ENCODE measurements at places on chromosomes 3 and 15.
A peak's percentile ranks its signal among the peaks of the same experiment; 100 is the strongest.

DNA sequence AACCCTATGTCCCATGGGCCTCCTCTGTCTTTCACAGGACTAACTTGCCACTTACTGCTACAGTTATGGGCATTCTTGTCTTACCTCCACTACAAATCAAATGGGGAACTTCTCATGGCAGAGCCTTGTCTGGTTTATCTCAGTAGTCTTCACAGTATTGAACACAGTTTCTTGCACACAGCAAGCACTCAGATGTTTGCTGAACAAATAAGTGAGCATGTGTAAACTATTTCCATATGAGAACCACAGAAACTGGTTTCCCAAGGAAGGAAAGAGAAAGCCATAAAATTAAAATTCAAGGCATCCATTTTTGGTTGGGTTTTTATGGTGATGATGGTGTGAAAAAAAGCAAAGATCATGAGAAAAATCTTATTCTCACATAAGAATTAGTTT lies 189.2 kb downstream of the MEX3B start:
- no peak overlapping the region for H3K27ac ChIP-seq
- H3K4me1 ChIP-seq: no peaks in the 10 kb centered on the region
- no peaks in the 10 kb centered on the region for H3K27me3 ChIP-seq
- no peak overlapping the region for H3K4me3 ChIP-seq

DNA sequence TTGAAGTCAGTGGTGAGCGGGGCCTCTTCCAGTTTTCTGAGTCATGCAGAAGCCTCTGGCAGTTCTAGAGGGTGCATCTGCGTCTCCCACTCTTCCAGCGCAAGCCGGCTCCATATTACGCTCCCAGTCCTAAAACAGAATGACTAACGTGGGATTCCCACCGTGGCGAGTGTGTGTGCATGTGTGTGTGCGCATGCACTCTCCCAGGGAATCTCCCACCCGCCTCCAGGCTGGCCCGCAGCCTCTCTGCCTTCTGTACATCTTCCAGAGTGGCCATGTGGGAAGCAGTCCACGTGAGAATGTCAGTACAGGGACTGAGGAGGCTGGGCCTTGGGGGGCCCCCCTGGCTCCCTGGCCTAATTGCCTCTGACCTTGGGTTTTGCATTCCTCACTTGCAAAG lies 87.7 kb downstream of the LSM3 start:
- H3K4me3 ChIP-seq: no peak overlapping the region
- no peak overlapping the region for H3K27ac ChIP-seq
- no peaks in the 10 kb centered on the region for H3K27me3 ChIP-seq
- H3K4me1 ChIP-seq: peaks cover 21% of the 10 kb centered on the region

DNA sequence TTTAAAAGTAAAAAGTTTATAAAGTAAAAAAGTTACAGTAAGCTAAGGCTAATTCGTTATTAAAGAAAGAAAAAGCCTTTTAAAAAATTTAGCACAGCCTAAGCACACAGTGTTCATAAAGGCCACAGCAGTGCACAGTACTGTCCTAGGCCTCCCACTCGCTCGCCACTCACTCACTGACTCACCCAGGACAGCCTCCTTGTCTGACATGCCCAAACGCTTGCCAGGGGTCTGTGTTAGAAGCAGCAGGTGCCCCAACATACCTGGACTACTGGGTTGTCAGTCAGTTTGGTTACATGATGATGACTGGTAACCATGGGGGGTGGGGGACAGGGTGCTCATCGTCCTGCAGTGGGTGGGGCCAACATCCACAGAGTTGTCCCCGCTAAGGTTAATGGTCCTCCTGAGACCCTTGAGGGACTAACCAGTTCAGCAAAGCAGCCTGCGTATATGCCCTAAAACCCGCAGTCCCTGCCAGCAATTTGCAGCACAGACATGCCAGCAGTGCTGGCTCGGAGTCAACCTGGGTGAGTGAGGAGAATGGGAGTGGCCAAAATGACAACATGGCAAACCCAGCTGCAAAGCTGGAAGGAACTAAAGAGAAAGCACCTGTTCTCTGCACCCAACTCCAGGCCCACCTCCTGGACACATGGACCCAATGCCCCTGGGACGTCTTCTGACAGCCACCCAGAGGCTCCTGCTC lies 49.2 kb downstream of the CYFIP1 start:
- H3K27me3 ChIP-seq: no peaks in the 10 kb centered on the region
- no peak overlapping the region for H3K27ac ChIP-seq
- no peak for DNase-seq
- no peaks in the 10 kb centered on the region for H3K4me1 ChIP-seq

- H3K36me3 ChIP-seq: no peaks in the 10 kb centered on the region
- H3K27ac ChIP-seq: no peak overlapping the region
- H3K4me1 ChIP-seq: peaks cover 13% of the 10 kb centered on the region
- DNase-seq: peak; percentile 64
Measured at GRCh38 chr3:31878231-31878838, 102.7 kb downstream of the OSBPL10 start.

DNA sequence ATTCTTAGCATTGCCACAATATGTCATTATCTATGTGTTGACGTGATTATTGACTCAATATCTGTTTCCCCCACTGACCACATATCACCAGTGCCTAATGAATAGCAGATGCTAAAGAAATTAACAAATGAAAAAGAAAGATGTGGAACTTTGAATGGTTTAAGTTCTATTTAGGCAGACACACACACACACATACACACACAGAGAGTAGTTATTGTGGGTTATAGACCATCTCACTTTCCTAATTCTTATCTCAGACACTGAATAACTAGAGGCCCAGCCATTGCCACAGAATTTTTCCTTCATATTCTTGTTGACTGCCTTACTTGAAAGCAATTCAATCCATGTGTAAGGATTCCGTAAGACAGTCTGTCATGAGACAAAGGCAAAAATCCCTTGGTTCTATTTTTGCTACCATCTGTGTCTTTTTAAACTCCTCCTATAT lies 61.9 kb upstream of the PHLDB2 start:
- no peak overlapping the region for H3K4me3 ChIP-seq
- H3K4me1 ChIP-seq: peaks cover 9% of the 10 kb centered on the region
- H3K36me3 ChIP-seq: no peaks in the 10 kb centered on the region
- DNase-seq: peak; percentile 14
- no peak overlapping the region for H3K27ac ChIP-seq
- no peaks in the 10 kb centered on the region for H3K27me3 ChIP-seq

GRCh38 chr15:92968926-92969651 lies 69.0 kb downstream of the CHD2 start:
- H3K36me3 ChIP-seq: peaks cover 19% of the 10 kb centered on the region
- H3K27ac ChIP-seq: no peak overlapping the region
- no peaks in the 10 kb centered on the region for H3K27me3 ChIP-seq
- no peak overlapping the region for H3K4me3 ChIP-seq
- DNase-seq: no peak

DNA sequence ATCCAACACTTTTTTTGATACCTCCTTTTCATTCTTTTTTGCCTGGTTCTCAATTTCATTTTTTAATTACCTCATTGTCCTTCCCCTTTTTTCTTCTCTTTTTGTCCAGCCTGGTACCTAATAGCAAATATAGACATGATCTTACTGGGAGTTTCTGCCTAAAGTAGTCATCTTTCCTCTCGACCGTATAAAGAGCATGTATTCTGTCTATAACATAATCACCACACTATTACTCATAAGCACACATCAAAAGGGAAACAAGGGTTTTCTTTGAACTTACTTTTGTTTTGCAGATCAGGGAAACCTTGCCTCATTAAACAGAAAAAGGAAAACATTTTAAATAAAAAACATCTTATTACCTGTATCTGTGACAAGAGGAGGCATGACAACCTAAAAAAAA lies 33.0 kb downstream of the FAM98B start:
- no peaks in the 10 kb centered on the region for H3K36me3 ChIP-seq
- no peak overlapping the region for H3K4me3 ChIP-seq
- H3K4me1 ChIP-seq: no peaks in the 10 kb centered on the region
- H3K27me3 ChIP-seq: no peaks in the 10 kb centered on the region

GRCh38 chr3:42572278-42572677 lies 9.5 kb downstream of the SEC22C start:
- H3K4me1 ChIP-seq: no peaks in the 10 kb centered on the region
- H3K36me3 ChIP-seq: peaks cover 6% of the 10 kb centered on the region
- no peak overlapping the region for H3K27ac ChIP-seq
- no peaks in the 10 kb centered on the region for H3K27me3 ChIP-seq
- H3K4me3 ChIP-seq: no peak overlapping the region

- H3K36me3 ChIP-seq: peaks cover 15% of the 10 kb centered on the region
- H3K27me3 ChIP-seq: no peaks in the 10 kb centered on the region
Measured at GRCh38 chr3:12829886-12830784, 11.2 kb downstream of the RPL32 start.

GRCh38 chr3:119195911-119196310 lies 22.5 kb downstream of the UPK1B start:
- no peaks in the 10 kb centered on the region for H3K27me3 ChIP-seq
- H3K4me3 ChIP-seq: no peak overlapping the region
- no peak overlapping the region for H3K27ac ChIP-seq
- DNase-seq: no peak

DNA sequence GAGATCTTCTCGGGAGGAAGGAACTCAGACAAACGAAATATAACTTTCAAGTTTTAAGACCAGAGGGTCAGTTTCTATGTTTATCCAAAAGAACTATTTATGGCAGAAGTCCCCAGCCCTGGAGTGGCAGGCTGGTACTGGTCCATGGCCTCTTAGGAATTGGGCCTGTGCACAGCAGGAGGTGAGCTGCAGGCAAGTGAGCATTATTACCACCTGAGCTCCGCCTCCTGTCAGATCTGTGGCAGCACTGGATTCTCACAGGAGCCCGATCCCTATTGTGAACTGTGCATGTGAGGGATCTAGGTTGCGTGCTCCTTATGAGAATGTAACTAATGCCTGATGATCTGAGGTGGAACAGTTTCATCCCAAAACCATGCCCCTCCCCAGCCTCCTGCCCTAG lies 14.3 kb upstream of the HPS3 start:
- H3K27ac ChIP-seq: no peak overlapping the region
- H3K4me3 ChIP-seq: no peak overlapping the region
- H3K4me1 ChIP-seq: no peaks in the 10 kb centered on the region
- H3K36me3 ChIP-seq: no peaks in the 10 kb centered on the region
- DNase-seq: no peak

DNA sequence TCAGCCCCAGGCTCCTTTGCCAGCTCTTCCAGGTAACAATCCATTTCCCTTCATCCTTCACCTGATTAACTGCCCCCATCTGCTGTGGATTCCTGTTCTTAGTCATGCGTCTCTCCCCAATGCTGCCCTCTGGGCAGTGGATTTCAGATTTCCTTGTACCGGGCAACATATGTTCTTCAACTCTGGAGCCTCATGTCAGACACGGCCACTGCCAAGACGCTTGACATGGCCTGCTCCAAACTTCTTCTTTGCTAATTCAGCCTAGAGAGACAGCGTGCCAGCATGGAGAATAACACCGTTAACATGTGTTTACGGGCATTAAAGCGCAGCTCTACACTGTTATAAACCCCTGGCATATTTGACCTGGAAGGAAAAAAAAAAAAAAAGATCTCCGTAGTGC lies 1035.1 kb upstream of the NR2F2 start:
- H3K4me1 ChIP-seq: no peaks in the 10 kb centered on the region
- no peak overlapping the region for H3K4me3 ChIP-seq
- H3K36me3 ChIP-seq: no peaks in the 10 kb centered on the region
- H3K27me3 ChIP-seq: no peaks in the 10 kb centered on the region
- no peak overlapping the region for H3K27ac ChIP-seq

DNA sequence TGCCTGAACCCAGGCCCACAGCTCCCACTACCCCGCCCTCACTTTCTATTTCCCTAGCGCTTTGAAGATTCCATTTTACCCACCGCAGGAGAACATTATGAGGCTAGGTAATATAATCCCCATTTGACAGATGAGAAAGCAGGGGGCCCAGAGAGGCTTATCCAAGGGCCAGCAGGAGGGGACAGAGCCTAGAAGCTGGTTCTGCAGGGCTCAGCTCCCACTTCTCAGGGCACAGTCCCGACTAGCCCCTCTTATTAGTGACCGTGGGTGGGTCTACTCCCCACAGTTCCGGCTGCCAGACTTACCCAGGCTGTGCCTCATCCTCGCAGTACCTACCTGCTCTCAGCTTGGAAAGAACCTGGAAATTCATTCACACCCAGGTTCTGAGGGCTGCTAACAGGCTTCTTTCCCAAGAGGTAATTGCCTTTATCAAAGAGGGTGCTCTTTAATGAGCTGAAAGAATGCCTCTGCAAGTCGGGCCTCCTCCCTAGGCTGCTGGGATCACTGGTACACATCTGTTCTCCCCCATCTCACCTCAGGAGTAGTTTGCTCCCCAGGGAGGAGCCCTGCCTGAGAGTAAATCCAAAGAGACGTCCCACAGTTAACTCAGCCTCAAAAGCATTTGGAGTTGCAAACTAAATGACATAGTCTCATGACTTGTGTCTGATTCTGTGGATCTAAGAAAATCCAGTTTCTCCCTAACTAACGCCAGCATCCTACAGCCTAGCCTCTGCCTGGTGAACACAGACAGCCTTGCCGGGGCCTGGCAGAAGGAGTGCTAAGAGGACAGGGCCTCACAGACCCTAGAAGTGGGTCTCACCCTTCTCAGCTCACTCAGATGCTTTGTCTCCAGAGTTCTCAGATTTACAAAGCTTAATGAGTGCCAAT lies 125.0 kb downstream of the CHSY1 start:
- H3K36me3 ChIP-seq: no peaks in the 10 kb centered on the region
- H3K4me3 ChIP-seq: no peak overlapping the region
- H3K27me3 ChIP-seq: no peaks in the 10 kb centered on the region
- H3K27ac ChIP-seq: peak overlapping the region; percentile 85

DNA sequence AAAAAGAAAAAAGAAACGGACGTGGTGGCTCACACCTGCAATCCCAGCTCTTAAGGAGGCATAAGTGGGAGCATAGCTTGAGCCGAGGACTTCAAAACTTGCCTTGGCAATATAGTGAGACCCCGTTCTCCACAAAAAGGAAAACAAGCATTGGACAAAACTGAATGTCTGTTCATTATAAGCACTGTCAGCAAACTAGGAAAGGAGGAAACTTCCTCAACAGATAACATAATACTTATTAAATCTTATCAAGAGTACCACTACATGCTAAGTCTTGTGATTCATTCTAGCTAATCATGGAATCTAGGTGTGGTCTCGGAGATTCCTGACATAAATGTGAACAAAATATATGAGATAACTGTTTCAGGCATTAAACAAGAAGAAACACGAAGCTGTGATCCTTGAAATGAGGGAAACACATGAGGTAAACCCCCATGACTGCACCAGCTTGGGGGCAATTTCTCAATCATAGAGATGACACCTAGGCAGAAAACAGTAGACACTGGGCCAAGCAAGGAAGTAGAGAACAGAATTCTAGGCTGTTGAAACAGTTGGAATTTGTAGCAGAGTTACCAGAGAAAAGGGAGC lies 33.3 kb downstream of the TRPM7 start:
- no peaks in the 10 kb centered on the region for H3K27me3 ChIP-seq
- DNase-seq: no peak
- H3K36me3 ChIP-seq: peaks cover 34% of the 10 kb centered on the region
- no peak overlapping the region for H3K27ac ChIP-seq
- no peaks in the 10 kb centered on the region for H3K4me1 ChIP-seq

Measured in lung (tissue), 17 donors.